Anterior cingulate cortex (tissue), 58 donors: ENCODE measurements at places on chromosomes 2 and 18.

DNA sequence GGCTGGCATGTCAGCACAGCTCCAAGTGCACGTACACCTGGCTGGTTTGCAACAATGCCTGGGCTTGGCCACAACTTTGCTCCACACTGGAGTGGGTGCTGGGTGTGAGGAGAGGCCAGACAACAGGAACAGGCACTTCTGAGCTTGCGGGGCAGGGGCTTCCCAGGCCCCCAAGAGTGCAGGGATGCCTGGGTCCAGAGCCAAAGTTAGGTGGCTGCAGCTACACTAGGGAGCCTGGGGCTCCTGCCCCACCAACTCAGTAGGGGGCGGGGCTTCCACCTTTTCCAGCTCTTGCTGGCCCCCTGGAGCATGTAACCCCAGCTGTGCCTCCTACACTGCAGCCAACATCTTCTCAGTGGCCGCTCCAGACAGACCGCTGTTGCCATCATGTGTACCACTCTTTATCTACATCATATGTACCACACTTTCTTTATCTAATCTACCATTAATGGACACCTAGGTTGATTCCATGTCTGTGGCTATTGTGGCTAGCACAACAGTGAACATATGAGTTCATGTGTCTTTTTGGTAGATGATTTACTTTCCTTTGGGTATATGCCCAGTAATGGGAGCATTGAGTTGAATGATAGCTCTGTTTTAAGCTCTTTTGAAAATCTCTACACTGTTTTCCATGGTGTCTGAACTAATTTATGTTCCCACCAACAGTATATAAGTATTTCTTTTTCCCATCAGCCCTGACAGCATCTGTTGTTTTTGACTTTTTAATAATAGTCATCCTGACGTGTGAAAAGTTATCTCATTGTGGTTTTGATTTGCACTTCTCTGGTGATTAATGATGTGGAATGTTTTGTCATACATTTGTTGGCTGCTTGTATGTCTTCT lies 87.9 kb downstream of the ZNF804A start:
- no peak for DNase-seq

- no peak for DNase-seq
Observed at GRCh38 chr18:61713502-61713901, 179.3 kb downstream of the RNF152 start.

DNA sequence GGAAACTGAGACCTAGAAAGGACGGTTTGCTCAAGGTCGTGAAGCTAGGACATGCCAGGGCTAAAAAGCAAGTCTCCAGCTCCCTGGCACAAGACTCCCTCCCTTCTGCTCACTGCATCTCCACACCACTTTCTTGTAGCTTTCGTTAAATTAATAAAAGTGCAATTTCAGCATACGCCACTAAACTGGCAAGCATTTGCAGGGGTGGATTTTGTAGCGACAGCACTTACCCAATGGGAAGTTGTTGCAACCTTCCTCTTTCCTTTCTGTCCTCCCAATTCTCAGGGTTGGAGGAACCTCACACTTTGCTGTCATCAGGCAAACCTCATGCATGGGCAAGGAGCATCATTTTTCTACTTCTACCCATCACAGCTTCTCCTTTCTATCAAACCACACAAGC lies 7.4 kb upstream of the RHOB start:
- peak; percentile 11 for DNase-seq

GRCh38 chr2:230914886-230915285 lies 10.2 kb downstream of the GPR55 start:
- DNase-seq, result no peak

DNA sequence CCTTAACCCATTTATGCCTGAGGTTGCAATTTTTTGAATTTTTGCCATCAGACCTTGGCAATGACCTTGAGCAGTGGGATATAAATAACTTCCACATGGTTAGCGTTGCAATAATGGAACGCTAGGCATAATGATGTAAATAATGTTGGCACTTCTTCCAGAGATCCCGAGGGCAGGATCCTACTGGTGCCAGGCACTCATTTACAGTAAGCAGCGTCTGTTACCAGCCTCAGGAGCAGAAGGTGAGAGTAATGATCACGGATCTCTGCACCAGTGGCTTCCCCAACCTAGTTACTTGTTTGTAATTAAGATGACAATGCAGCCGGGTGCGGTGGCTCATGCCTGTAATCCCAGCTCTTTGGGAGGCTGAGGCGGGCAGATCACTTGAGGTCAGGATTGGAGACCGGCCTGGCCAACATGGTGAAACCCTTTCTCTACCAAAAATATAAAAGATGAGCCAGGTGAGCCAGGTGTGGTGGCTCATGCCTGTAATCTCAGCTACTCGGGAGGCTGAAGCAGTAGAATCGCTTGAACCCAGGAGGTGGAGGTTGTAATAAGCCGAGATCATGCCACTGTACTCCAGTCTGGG lies 41.9 kb downstream of the CPO start:
- no peak for DNase-seq

GRCh38 chr2:151482171-151482725 lies 72.5 kb downstream of the RIF1 start:
- no peak for DNase-seq
